Activated T-helper 1 cell treated with Interleukin-2 at 50 U/mL for 16 hours (primary cell): ENCODE measurements at places on chromosomes 13 and 19.

DNA sequence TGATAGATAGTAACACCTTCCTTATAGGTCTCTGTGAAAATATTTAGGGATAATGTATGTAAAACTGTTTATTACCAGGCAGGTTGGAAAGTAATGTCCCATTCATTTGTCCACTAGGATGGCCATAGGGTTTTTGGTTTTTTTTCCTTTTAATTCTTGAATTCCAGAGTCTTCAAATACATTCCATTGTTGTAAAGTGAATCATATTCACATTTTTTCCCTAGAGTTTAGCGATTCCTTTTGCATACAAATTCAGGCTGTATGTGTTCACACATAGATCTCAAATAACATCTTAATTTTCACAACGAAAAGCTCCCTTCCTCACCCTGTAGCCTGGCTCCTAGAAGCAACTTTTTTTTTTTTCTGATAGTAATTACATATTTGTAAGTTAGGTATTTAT is 1.8 kb upstream of the ZNF557 start:
- DNase-seq, result no peak

- DNase-seq, result no peak
These were observed 704.4 kb upstream of the PCDH20 start for GRCh38 chr13:62119739-62120700.

DNA sequence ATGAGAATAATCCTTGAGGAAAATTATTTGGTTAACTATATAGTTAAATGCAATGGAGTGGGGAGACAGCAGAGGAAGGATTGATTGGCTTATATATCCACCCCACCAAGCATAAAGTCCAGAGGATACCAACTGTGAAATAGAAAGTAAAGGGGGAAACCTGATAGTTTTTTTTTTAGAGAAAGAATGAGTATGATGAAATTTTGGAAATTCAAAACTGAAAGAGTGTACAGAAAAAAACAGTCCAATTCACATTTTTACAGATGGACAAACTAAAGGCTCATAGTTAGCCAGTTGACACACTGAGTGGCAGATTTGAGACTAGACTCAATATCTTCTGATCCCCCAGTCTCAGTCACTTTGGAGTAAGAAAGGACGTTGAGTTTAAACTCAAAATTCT is 51.1 kb downstream of the FNDC3A start:
- DNase-seq, result no peak

DNA sequence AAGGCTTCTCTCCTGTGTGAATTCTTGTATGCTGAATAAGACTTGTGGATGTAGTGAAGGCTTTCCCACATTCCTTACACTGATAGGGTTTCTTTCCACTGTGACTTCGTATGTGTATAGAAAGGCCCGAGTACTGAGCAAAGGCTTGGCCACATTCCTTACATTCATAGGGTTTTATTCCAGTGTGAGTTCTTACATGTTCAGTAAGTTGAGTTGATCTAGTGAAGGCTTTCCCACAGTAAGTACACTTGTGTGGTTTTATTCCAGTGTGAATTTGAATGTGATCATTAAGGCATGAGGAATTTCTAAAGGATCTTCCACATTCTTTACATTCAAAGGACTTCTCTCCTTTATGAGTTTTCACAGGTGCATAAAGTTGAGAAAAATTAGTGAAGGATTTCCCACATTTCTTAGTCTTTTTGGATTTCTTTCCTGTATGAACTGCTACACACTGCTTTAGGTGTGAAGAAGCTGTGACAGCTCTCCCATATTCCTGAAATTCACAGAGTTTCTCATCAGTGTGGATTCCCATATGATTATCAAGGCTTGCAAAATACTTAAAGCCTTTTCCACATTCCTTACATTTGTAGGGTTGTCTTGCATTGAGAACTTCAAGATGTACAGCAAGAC is 10.4 kb downstream of the ZNF561 start:
- no peak for DNase-seq

GRCh38 chr19:14051980-14052379 is 9.9 kb downstream of the PALM3 start:
- DNase-seq, result no peak

DNA sequence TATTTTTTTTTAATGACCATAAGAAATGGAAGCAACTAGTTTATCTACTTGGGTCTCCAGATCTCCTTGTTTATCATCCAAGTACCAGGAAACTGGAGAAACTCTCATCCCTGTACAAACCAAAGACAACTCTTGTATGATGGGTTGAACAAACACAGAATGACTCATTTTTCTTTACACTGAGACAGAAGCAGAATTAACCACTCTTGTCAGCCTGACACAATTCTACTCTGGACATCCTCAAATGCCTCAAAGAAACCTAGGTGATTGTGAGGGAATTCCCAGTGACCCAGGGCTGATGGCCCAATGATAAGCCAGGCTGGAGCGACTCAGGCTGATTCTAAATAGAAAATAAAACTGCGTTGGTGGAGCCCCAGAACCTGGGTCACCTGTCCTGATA is 151.5 kb downstream of the ZNF737 start:
- DNase-seq, result no peak

DNA sequence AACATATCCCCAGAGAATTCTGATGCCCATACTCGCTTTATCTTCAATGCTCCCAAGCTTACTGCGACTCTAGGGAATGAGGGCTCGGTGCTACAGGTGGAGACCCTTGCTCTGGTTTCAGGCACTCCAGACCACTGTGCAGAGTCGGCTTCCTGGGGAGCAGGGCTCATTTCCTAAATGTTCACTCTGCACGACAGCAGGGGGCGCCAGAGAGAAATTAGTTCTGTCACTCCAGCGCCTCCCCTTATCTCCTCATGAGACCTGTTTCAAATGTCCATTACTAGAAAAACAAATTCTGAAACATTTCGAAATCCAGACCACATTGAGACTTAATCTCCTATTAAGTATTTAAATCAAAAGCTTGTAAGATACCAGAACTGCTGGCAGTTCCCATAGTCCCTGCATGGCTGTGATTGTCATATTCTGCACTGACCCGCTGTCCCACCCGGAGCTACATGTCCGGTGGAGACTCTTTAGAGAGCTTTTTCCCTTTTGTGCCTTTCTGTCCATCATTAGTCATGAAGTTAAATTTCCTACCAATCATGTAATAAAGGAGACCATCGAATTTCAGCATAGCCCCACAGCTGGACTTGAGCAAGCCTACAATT is 22.4 kb downstream of the EPSTI1 start:
- peak; percentile 65 for DNase-seq

DNA sequence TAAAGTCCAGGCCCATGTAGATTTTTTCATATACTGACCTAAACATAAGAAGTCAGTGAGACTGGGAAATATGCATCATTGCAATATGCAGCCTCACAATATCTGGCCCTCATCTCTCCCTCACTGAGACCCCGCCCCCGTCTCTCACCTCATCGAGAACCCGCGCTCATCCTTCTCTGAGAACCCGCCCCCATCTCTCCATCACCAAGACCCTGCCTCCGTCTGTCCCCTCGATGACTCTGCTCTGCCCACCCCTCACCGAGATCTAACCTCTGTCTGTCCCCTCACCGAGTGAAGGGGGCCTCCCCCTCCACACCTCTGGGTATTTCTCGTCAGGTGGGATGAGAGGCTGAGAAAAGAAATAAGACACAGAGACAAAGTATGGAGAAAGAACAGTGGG is 20.5 kb upstream of the ZNF846 start:
- no peak for DNase-seq

- no peak for DNase-seq
These were observed 95.7 kb upstream of the SPRY2 start for GRCh38 chr13:80436571-80437169.

- DNase-seq, result no peak
These were observed 14.0 kb downstream of the CEACAM16 start for GRCh38 chr19:44712864-44713515.

DNA sequence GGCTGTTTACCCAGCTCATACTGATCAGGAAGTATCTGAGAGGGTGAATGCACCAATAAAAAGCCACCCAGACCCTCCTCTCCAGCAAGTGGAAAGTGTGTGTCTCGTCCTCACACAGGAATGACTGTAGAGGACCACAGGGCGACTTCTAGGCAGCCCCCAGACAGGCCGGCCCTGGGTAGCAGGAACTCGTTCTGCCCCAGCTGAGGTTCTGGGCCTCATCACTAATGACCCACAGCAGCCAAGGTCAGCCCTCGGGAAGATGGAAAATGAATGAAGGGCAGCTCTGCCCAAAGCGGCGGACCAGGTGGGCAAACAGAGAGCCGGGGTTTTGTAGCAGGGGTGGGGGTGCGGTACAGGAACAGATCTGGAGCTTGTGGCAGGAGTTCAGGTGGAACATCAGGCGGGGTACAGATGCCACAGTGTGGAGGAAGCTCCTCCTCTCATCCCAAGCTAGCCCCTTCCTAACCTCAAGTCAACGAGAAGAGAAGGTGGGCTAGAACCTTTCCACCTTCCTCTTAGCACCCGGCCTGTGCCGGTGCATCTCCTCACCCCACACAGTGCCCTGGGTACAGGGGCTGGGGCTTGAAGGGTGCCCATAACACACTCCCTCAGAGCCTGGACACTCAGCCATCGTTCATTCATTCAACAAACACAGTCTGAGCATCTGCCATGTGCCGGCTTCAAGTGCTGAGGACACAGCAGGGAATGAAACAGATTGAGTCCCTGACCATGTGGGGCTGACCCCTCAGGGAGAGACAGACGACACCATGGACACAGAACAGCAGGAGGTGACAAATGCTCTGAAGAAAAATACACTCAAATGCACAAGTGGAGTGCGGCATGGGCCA is 36.2 kb downstream of the RFX2 start:
- DNase-seq, result no peak

- DNase-seq, result no peak
These were observed 7.0 kb downstream of the TMEM221 start for GRCh38 chr19:17441241-17442021.

GRCh38 chr13:51479199-51479523 is 26.3 kb upstream of the INTS6 start:
- DNase-seq, result no peak

DNA sequence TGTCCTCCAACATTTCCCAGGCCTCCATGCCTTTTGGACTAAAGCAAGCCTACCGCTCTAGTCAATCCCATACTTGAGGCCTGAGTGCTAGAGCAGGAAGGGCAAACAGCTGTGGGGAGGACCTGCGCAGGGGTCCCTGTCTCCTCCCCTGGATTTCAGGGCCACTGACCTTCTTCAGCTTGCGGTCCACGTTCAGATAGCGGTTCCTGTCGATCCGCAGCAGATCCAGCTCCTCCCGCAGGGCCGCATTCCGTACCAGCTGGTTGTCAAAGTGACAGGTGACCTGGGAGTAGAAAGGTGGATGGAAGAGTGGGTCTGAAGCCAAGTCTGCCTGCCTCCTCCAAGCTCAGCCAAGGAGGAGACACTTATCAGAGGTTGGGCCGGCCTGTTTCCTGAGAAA is 14.0 kb upstream of the EMP3 start:
- DNase-seq, result no peak

GRCh38 chr13:113040597-113041292 is 64.8 kb upstream of the F7 start:
- no peak for DNase-seq

DNA sequence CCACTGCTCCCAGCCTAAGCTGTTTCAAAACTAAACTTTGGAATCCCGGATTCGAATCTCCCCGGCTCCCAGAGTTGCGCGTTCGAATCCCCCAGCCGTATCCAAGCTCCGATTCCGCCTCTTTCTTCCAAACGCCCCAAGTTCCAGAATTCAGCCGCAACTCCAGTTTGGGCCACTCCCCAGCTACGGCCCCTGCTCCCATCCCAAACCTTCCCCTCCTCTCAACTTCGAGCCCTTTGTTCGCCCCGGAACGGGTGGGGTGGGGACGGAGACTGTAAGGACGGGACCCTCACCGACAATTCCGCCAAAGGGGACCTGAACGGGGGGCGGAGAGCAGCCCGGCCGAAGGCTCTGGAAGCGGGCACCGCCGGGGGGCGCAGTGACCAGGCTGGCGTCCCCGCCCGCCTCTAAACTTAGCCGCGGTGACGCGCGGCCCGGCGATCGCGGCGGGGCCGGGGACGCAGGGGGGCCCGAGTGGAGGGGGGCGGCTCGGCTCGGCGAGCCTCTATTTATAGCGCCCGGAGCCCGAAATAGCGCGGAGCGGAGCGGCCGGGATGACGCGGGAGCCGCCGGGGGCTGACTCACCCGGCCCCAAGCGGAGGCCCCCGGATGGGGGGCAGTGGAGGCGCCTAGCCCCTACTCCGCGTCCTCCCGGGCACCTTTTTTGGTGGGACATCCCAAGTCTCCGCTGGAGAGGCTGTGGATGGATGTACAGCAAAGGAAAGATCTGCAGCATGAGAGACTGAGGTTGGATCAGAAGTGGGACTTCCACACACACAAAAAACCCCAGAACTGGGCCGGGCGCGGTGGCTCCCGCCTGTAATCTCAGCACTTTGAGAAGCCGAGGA is 4.9 kb upstream of the ERCC1 start:
- no peak for DNase-seq

DNA sequence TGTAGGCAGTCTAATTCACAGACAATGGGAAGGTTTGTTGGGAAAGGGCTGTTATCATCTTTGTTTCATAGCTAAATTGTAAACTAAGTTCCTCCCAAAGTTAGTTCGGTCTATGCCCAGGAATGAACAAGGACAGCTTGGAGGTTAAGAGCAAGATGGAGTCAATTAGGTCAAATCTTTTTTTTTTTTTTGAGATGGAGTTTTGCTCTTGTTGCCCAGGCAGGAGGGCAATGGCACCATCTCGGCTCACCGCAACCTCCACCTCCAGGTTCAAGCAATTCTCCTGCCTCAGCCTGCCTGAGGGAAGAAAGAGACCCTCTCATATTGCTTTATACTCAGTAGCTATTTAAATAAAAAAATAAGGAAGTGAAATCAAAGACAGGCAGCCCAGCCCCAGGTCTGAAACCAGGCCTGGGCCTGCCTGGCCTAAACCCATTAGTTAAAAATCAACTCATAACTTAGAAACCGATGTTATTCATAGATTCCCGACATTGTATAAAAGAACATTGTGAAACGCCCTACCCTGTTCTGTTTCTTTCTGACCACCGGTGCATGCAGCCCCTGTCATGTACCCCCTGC is 297.4 kb upstream of the SGCG start:
- no peak for DNase-seq

- no peak for DNase-seq
These were observed 600.7 kb downstream of the KCTD12 start for GRCh38 chr13:76285463-76285862.

DNA sequence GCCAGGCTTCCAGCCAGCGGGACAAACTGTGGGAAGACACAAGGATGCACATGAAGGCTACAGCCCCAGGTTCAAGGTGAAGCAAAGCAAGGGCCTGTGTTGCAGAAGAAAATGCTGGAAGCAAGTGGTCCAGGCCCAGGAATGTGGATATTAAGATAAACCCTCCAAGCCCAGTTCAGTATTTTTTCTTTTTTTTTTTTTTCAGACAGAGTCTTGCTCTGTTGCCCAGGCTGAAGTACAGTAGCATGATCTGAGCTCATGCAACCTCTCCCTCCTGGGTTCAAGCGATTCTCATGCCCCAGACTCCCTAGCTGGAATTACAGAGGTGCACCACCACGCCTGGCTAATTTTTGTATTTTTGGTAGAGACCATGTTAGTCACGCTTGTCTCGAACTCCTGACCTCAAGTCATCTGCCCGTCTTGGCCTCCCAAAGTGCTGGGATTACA is 4.4 kb downstream of the PRDX2 start:
- DNase-seq, result no peak

DNA sequence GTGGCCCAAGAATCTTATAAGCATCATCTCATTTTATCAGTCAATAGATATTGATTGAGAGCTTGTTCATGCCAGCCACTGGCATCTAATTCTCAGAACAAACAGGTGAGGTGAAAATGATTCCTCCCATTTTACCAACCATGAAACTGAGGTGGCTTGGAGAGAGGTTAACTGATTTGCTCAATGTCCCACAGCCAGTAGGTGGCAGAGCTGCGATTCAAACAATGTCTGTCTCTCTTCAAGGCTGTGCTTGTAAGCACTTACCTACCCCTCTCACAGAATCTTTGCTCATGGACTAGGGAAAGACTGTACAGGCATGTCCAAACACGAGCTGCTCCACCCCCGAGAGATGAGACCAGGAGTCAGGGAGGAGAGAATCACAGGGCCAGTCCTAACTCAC is 21.5 kb upstream of the GSX1 start:
- no peak for DNase-seq
